A549 treated with AZD2906 at 1 μM for 4 hours (cell line): ENCODE measurements at places on chromosomes 12 and 14. TPM values are rescaled to one million over a fixed set of nuclear protein-coding genes. Genes with fewer than 3 reads are reported as not detected.

The OR4E2 gene
- total RNA-seq = not detected in 5 replicates

The BTBD6 gene
- 31.1 to 45.1 TPM (median 41.8 TPM) in 5 replicates for total RNA-seq

The RPL10L gene
- not detected in 5 replicates for total RNA-seq

The ZNF384 gene
- total RNA-seq = 50.4 to 60.8 TPM (median 56.9 TPM) in 5 replicates

The KRT7 gene
- total RNA-seq = 5,269 to 6,220 TPM (median 5,903 TPM) in 5 replicates

The DBX2 gene
- not detected in 5 replicates for total RNA-seq

The ANKRD33 gene
- 0.05 to 0.11 TPM (median 0.07 TPM) in 4 of 5 replicates, not detected in the other for total RNA-seq

The PIP4K2C gene
- total RNA-seq = 39.3 to 45.9 TPM (median 40.5 TPM) in 5 replicates

The PPM1H gene
- 6.2 to 9.5 TPM (median 6.7 TPM) in 5 replicates for total RNA-seq

The TMEM119 gene
- 0.03 to 0.21 TPM (median 0.09 TPM) in 3 of 5 replicates, not detected in the others for total RNA-seq

The A2M gene
- total RNA-seq = 0.14 to 0.24 TPM (median 0.14 TPM) in 4 of 5 replicates, not detected in the other

The CD27 gene
- total RNA-seq = not detected in 5 replicates
